ENCODE measurements at places on chromosomes 16 and 17. TPM values are rescaled to one million over a fixed set of nuclear protein-coding genes. Genes with fewer than 3 reads are reported as not detected.

The SMPD3 gene
- 2.4 TPM for total RNA-seq

DNA sequence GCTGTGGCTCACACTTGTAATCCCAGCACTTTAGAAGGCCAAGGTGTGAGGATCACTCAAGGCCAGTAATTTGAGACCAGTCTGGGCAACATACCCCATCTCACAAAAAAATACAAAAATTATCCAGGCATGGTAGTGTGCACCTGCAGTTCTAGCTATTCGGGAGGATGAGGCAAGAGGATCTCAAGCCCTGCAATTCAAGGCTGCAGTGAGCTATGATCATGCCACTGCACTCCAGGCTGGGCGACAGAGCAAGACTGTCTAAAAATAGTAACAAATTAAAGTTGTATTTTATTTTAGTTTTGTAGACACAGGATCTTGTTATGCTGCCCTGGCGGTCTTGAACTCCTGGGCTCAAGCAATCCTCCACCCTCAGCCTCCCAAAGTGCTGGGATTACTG is 18.2 kb downstream of the USP31 start:
- DNase-seq: no peak

The CACNG5 gene
- not detected for total RNA-seq

DNA sequence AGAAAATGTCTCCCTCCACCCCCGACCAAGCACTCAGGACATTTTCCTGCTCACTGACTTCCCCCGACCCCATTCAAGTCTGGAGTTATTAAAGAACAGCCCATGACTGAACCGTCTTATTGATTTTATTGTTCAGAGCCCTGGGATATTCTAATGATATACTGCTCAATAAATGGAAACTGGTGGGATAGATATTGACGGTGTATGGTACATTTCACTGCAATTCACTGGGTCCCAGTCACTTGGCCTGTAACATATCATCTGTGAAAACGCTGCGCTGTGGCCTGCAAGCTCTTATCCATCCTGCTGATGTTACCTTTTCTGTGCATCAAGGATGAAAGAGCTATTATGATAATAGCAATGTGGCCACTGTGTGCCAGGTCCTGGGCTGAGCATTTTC is 258.2 kb downstream of the XYLT1 start:
- DNase-seq: no peak

DNA sequence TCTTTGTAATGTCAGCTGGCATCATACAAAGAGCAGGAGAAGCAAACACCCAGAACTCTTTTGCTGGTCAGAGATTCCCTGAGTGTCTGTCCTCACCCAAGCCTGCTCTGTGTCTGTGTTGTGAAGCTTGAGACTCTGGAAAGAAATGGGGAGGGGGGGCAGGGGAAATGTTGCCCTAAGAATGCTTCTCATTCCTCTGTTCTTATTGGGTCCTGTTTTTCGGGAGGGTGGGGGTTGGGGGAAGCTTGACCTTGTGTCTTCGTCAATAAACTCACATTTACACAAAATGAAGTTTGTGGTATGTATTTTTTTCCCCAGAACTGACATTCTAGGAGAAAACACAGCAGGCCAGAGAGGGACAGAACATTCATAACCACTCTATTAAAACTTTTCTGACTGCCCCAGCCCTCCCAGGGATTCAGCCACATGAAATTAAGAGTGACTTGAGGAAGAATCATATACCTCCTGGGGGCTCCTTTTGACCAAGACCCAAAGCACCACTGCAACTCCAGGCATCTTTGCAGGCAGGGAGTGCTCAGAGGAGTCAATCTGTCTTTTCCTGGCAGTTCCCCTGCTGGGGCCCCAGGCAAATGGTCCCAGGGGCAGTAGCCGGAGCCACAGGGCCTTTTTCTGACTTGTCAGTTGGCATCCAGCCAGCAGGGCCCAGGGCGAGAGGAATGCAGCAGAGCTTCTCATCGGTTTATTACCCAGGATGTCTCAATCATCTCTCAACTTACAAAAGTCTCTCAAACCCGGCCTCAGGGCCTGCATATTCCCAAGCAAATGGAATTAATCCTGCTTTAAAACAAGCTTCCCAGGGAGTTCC is 5.1 kb upstream of the RASL10B start:
- peak; percentile 79 for DNase-seq

The SPATA33 gene
- 2.4 TPM for total RNA-seq

DNA sequence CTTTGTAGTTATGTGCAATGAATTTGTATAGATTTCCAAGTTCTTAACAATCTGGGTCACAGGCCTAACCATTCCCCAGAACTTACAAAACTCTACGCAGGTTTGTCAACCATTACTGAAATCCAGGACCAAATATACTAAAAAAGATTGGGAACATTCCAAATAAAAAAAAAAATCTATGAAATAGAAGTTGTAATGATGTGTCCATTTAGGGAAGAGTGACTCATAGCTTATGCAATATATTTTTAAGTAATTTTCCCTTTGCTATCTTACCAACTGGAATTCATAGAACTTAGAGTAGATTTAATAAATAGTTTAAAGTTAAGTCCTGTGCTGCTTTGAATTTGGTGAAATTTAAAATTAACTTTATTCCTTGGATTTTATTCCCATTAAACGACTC is 393.2 kb downstream of the PMP22 start:
- DNase-seq: no peak

- no peak for DNase-seq
Observed at GRCh38 chr17:79213305-79213704, 138.7 kb downstream of the ENGASE start.

DNA sequence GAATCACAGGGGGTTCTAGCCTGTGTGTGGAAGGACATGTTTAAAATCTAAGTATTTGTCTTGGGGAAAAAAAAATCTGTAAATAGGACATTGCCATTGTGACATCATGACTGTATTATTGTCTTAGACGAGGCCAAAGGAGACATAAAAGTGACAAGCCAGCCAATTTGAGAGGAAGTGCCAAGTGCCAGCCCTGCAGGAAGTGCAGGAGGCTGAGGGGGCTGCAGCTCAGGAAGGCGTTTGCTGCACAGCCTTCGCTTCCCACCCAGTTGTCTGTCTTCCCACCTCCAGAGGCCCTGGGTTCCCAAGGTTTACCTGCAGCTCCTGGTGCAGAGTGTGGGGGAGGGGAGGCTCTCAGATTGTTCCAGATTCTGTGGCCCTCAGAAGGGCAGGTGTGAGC is 1.3 kb downstream of the ADCY7 start:
- DNase-seq: no peak

The SALL1 gene
- total RNA-seq: 0.63 TPM

Data from pancreas (tissue), 10 donors.